ENCODE measurements at places on chromosomes 4 and X. TPM values are rescaled to one million over a fixed set of nuclear protein-coding genes. Genes with fewer than 3 reads are reported as not detected.

DNA sequence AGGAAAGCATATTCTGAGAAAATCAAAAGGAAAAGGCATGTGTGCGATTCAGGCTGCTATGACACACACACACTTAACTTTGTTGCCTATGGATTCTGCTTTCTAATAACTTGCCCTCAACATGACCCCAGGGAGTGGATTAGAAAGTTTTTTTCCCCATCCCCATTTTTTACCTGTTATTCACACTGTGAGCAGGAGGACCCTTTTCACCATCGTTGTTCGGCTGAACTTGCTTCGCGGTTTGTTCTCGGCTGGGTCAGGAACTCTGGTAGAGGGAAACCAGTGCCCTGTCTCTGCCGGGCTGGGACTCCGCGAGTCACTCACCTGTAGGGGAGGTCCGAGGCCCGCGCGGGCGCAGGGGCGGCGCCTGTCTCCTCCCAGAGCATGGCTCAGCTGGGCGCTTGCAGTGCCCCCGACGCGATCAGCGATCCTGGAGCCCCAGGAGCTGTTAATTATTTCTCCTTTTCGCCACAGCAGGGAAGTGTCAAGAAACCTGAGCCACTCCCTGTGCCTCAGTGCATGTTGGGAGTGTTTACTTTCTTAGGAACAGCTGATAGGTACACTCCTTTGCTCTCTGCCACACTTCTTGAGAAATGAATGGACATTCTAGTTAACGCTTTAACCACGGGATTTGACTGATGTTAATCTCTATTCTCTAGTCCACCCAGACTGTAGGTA lies at the start of gene RASSF6:
Gene RASSF6, minus strand, starts transcription at position 322 of the 678 bp plus-strand sequence. CDS start 8,641 bp downstream, outside the sequence.
- DNase-seq, result no peak

DNA sequence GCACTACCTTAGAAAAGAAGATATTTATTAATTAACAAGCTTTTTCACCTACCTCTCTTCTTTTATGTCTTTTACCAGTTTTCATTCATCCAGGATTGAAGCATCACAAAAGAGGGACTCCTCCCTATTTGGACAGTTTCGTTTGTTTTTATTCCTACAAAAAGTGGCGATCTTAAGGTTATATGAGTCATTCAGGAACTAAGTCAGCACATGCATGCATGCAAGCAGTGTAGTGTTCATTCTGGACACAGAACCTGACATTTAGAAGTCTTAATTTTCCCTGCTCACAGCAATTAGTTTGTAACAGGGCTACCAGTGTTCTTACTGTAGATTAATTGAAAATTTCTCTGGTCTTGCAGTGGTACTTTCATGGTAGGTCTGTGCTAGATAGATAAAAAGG lies 47.9 kb upstream of the QRFPR start:
- no peak for DNase-seq

DNA sequence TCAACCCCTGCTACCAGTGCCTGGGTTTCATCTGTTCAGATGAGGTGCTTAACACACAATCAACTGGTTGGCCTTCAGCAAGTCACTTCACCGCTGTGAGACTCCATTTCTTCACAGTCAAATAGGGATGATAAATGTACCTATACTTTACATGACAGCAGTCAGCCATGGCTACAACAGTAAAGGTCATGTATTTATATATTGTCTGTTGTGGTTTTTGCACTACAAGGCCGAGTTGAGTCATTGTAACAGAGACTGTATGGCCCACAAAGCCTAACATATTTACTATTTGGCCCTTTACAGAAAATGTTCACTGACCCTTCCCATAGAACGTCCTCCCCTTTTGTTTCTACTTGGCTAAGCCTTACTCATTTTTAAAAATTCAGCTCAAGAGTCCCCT lies 404.6 kb upstream of the F9 start:
- no peak for DNase-seq

DNA sequence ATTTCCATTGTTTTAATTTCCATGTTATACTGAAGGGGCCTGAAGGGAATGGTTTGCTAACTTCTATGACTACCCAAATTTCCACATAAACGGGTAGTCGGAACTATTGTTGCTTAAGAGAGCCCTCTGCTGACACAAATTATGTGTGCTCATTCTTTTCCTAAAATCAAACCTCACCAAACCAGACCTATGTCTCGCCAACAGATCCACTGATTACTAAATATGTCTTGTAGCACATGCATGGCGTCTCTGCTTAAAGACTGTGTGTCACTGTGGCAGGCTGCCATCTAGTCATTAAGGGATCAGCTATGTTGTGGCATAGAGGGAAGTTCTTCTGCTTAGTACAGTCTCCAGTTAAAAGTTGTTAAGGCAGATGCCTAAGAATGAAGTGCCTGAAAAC lies 25.1 kb downstream of the PIR start:
- no peak for DNase-seq

DNA sequence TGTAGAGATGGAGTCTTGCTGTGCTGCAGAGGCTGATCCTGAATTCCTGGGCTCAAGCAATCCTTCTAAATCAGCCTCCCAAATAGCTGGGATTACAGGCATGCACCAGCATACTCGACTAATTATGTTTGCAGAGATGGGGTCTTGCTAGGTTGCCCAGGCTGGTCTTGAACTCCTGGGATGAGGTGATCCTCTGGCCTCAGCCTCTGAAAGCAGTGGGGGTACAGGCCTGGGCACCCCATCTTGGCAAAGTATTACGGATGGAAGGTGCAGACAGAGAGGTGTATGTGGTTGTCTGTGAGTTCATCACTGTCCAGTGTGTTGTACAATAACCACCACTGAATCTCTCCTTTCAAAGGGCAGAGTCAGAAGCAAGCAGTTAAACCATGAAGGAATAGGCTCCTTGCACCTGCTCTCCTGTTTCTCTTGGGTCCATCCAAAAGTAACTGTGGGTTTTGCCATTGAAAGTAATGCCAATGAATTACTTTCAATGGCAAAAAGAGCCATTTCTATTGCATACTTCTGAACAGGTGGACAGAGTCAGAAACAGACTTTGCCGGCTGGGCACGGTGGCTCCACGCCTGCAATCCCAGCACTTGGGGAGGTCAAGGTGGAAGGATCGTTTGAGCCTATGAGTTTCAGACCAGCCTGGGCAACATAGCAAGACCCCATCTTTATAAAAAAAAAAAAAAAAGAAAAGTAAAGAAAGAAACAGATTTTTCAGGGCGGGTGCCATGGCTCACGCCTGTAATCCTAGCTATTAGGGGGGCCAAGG lies 7.0 kb upstream of the AKAP17A start:
- DNase-seq, result no peak

DNA sequence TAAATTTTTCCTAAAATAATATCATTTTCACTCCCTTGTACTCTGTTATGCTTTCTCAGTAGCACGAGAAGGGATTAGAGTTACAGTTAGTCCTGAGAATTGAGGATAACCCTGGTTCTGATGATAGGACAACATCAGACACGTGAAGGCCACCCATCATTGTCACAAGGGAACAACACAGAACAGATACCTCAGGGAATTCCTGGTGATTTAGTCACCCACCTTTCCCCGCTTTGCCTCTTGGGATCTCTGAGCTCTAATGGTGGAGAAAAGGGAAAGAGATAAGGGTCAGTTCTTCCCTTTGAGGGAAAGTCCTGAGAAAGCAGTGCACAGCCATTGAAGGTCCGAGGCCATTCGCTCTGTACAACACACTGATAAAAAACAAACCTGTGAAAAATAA lies 112.3 kb upstream of the GALNT7 start:
- no peak for DNase-seq

DNA sequence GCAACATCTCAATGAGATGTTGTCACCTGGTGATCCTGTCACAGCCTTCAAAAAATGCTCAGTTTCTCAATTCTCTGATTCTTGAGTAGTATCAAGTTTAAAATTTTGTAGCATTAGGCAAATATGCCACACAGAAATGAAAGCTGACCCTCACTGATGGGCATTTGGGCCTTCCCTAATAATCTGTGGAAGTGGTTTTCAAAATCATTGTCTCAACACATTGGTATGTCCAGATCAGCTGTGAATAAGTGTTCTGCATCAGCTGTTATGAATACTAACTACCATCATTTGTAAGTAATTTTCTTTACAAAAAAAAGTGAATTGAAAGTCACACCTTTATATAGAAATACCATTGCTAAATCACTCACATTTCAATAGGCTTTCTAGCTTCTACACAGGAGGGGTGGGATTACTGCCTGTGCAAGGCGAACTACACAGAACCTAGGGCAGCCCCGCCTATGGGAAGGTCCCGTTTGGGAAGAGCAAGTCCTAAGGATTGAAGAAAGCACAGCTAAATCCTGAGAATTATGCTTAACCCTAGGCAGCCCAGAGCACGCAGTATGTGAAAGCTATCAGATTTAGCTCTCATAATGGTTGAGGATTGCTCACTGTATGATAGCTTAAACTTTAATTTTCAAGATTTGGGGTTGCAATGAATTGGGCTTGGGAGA lies 73.4 kb downstream of the GPC3 start:
- no peak for DNase-seq

GRCh38 chr4:158811216-158811540 lies 42.4 kb downstream of the FNIP2 start:
- no peak for DNase-seq

GRCh38 chr4:171588764-171589163 lies 224.4 kb upstream of the GALNTL6 start:
- DNase-seq, result no peak

DNA sequence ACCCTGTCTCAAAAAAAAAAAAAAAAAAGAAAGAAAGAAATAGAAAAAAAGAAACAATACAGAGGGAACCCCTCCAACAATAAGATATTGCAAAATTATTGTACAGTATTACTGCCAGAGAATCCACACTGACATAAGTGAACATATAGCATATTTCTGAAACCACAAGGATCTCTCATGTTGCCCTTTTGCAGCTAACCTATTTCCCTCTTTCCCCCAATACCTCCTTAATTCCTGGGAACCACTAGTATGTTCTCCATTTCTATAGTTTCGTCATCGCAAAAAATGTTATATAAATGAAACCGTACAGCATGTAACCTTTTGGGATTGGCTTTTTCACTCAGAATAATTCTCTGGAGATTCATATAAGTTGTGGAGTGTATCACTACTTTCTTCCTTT lies 20.0 kb upstream of the BMP2K start:
- no peak for DNase-seq

DNA sequence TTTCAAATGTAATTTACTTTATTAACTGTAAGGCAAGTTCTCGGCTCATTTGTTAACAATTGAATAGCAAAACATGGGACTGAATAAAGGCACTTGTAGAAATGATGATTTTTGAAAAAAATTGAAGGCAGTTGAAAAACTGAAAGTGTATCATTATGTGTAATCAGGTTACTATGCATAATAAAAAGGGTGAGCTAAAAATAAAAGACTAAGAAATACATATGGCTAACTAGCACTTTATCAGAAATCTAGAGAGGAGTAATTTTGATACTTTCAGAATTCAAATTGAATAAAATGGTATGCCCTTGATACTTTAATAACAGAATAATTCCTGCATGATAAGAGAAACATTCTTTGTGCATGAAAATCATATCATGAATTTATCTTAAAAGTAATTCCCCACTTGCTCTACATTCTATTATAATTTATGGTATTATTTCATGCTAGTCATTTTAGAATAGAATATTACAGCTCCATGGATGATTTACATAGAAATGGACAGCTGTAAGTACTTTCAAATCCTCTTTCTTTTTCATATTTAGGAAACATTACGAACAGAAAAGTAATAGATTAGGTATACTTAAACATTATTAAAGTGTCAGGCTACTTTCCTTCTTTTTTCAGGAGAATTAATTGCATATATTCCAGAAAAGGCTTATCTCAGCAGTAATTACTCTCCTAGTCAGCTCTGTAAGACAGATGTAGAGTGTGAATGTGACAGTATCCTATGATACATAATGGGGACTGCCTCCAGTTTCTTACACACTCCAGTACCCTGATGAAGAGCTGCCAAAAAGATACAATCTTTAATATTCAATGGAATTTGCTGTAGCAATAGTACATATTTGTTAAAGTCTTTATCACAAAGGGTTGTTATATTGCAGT lies 697.3 kb downstream of the CCSER1 start:
- DNase-seq, result no peak

- DNase-seq, result no peak
These were observed 323.9 kb upstream of the CXXC4 start for GRCh38 chr4:104818579-104818978.

DNA sequence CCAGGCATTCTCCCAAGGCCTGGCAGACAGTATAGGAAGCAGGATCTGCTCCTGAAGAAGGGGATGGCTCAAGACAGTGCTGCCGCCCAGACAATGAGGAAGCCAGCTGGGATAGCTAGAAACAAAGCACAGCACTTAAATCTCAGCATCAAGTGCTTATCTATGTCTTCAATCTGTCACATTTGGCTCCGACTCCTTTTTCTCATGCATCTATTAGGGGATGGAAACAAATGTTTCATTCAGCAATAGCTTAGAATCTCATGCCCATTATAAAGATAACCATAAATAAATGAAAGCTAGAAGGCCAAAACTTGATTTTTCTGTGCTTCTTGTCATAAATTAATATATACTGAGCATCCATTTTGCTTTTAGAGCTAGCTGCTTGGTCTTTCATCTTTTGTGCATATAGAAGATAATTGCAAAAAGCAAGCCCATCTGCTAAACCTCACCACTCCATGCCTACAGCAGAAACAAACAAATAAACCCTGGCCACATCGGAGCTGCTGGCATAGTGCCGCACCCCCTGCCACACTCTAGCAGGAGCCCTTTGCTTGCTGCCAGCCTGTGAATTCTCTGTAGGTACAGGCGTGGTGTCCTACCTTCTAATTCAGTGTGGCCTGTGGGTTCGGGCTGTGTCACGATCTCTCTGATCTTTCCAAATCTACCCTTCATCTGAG lies 75.9 kb downstream of the AASDH start:
- DNase-seq, result no peak

- no peak for DNase-seq
These were observed 4.1 kb upstream of the FAM200B start for GRCh38 chr4:15677507-15677988.

DNA sequence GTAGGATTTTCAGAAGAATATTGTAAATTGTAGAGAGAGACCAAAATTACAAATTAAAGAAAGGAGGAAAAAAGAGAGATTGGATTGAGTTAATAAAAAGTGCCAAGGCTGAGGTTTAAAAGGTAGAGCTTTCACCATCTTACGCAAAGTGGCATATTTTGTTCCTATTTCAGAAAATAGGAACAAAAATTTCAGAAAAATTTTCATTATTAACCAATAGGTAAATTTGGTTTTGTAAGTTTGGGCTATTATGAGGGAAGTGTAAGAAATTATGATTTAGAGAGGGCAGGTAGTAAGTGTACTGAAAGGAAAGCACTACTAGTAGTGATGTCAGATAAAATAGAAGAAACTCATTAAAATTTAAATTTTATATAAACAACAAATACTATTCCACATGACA lies 479.7 kb downstream of the ACTRT1 start:
- DNase-seq, result no peak

GRCh38 chrX:116172976-116173375 lies 2.4 kb downstream of the AGTR2 start:
- no peak for DNase-seq

GRCh38 chr4:155173371-155173770 lies 35.1 kb upstream of the NPY2R start:
- no peak for DNase-seq

- DNase-seq, result no peak
These were observed 67.4 kb upstream of the EPHA5 start for GRCh38 chr4:65737672-65738071.

PF4V1 gene
- not detected for total RNA-seq

NMU gene
- total RNA-seq, result not detected

CACNA1F gene
- total RNA-seq, result 0.22 TPM

UGT8 gene
- total RNA-seq, result 85.1 TPM

GCNA gene
- total RNA-seq, result 3.6 TPM

FOXO4 gene
- 61.6 TPM for total RNA-seq

GAGE12H gene
- not detected for total RNA-seq

DMP1 gene
- total RNA-seq, result not detected

C1GALT1C1 gene
- total RNA-seq, result 14.7 TPM

FGFBP2 gene
- total RNA-seq, result 129 TPM

PAGE4 gene
- not detected for total RNA-seq

RS1 gene
- total RNA-seq, result not detected

MTMR8 gene
- 4.7 TPM for total RNA-seq

MAGEB10 gene
- not detected for total RNA-seq
